ENCODE measurements at places on chromosomes 2 and 18.

- no peak for DNase-seq
These were observed 28.0 kb downstream of the ST6GAL2 start for GRCh38 chr2:106857882-106858478.

DNA sequence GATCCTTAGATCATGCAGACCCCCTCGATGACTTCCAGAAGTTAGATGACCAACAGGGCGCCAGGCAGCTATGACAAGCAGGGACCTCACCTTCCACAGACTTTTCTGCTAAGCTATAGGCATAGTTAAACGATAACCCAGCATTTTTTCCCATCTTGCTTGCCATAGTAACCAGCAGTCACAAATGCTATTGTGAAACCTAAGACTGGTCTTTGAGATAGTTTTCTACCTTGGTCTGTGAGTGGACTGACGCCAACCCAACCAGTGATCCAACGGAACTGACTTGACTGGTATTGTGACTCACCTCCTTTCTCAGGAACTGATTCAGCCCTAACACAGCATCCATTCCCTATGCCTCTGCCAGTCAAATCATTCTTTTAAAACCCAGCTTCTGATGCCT is 361.2 kb downstream of the LRRTM4 start:
- no peak for DNase-seq

DNA sequence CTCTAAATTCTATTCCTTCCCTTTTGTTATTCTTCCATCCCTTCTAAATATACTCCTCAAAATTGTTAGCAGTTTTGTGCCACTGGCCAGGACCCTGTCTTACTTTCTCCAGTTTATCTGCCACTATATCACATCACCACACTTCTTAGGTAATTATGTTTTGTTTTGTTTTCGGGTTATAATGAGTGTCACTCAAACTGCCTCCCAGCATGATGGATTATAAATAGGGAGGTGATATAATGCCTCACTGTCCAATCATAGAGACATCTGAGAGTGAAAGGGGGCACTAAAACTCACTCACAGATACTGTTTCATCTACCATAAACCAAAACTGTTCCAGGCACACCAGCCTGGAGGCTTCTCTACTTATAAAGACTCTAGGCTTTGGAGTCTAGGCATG is 3.5 kb downstream of the RSAD2 start:
- no peak for DNase-seq

DNA sequence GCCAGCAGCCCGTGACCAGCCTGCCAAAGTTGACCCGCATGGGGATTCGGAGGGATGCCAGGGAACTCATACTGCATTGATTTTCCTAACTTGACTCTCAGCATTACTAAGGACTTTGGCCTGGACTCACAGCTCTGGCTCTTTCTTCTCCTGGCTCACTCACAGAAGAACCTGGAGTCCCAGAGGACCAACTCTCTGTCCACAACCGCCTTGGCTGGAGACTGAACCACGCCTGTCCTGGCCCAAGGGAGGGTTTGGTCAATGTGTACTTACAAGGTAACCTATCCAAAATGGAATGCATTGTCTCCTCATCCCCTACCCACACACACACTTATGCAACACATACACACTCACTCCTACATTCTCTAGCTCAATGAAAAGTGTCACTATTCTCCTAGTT is 135.6 kb upstream of the KLHL29 start:
- DNase-seq, result no peak

DNA sequence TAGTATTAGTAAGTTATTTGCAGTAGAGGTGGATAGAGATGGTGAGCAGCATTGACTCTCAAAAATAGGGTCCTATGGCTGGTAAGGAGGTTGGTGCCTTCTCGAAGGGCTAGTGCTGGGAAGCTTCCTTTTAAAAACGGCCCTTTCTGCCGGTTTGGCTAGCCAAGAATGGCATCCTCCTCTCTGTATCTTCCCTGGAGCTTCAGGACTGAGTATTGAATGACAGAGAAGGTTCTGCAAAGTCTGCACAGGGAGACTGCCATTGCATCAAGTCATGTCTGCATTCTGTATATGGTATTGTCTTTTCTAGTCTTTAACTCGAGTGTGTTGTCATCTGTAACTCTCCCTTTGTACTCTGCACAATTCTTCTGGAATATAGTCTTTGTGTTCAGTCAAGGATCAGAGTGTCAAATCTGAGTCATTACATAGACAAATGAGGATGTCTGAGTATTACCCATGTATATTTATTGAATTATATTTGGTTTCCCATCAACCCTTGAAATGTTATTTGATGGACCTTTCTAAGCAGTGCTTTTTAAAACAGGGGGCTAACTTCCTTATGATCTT is 1.1 kb downstream of the LDLRAD4 start:
- DNase-seq, result no peak

DNA sequence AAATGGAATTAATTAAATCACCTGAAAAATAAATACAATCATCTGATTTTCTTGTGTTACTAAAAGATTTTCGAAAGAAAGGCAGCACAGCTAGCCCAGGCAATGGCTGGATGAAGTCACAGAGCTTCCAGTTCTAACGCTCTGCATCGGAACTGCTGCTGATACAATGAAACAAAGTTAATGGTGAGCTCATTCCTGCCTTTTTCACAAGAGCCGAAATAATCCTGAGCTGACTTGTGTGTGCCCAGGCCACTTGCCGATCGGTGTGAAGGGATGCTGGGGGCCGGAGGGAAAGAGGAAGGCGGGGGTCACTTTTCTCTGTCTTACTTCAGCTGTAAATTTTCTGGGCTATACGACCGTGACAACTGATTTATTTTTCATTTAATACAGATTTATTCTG is 149.5 kb downstream of the INO80D start:
- no peak for DNase-seq

- no peak for DNase-seq
These were observed 901 bp upstream of the MFSD6 start for GRCh38 chr2:190407246-190407661.

GRCh38 chr2:193965263-193965662 is 1691.8 kb upstream of the SLC39A10 start:
- DNase-seq, result no peak

DNA sequence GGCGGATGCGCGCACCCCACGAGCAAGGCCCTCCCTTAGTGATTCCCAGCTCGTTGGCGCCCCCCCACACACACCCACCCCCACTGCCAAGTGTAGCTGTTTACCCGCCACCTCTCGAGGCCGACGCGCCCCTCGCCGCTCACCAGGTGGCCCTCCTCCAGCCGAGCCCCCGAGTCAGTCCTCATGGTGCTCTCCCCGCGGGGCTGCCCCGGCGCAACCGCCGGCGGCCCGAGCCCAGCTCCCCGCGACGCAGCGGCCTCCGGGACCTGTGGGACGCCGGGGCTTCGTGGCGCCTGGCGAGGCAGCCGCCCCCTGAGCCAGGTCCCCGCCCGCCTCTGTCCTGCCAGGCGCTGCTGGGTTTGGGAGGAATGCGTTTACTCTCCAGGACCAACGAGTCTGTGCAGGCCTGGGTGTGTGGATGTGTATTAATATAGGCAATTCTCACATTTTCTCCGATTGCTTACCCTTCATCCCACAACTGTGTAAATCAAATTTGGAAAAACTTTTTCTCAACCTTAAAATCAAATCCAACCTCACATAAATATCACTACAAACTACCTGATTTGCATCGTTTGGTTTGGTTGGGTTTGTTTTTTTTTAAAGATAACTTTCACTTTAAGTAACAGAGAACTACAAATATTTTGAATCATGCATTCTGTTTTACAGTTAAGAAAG is at the start of gene TMEM237:
TMEM237 (minus strand) TSS at position 288 of the 675 bp plus-strand sequence; CDS start at position 185, 103 bp downstream.
- peak; percentile 71 for DNase-seq

GRCh38 chr2:30208453-30208852 is 22.9 kb upstream of the LBH start:
- DNase-seq, result peak; percentile 72

DNA sequence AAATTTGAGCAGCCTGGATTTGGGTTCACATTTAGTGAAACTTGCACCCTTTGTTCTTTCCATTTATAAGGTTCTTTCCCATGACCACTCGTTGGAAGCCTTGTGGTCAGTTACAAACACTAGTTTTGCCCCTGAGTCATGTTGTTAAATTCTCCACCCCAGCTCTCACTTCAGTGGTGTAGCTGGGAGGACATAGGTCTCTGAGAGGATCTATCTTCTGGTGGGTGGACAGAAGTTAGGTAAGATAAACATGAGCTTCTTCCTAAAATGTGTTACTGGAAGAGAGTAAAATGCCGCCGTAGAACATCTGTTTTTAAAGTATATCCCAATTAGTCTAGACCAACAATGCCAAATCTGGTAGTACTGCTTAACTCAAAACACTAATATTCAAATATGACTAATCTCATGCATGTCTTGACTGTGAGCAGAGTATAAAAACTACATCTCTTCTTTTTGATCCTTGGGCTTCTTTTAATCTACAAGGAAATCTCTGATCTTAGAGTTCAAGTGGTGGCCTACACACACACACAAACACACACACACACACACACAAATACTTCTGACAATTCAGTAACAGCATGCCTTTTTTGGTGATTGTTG is 162.6 kb upstream of the FN1 start:
- DNase-seq, result no peak

DNA sequence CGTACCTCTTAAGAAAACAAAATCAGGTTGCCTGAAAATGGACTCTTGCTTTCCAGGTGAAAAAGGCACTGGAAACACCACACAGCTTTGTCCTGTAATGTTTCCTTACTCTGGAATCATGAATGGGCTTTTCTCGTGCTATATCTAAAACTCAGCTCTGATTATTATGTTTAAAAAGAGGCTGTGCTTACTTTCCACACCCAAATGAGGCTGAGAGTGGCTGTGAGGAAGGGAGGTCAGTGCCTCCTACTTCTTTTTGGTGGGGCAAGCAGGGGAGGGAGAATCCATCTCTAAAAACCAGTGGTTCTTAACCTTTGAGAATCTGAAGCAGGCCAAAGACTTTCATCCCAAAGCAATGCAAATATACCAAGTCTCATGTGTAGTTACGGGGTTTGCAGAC is 148.6 kb downstream of the FAM210A start:
- no peak for DNase-seq

DNA sequence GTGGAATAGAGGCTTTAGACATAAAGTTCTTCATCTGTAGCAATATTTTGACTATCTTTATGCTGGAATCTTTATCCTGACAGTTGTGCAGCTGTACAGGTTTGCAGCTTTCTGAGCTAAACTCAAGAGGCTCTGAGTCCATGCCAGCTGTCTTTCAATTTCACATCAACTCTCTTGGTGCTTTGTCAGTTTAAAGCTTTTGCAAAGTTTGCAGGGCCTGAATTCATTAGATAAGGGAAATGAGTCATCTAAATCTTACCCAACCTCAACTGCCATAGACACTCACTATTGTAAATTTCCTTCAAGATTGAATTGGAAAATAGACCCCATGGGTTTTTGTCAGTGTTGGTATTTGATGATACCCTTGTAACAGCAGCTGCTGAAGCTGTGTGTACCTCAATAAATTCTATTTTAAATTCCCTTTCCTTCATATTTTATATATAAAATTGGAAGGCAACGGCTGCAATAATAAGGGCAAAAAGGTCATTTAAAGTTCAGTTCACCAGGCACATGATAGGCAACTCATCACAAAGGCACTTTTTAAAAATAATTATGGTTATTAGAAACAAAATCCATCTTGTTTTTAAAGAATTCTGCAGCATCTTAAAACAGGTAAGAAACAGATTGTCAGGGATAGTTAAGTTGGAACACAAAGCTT is 169.9 kb upstream of the SLC39A10 start:
- DNase-seq, result no peak

DNA sequence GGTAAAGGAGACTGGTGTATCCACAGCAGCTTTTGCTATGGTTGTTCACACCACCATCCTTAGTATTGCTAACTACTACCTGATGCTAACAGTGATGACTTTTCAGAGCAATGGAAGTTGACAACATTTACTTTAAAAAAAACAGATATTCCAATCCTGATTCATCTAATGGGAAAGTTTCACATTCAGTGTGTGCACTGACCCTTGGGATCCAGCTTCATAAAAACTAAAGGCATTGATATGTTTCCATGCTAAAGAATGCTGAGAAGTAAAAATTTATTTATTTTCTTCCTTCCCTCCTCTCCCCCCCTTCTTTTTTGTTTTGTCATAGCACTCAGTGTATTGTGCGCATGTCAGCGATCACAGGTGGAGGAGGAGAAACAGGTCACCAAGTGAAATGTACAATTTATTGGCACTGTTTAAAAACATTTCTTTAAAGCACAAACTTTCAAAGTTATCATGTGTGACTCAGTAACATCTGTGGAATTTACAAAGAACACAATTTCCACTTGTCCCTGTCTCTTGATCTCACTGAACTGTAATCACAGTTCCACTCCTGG is 229.9 kb downstream of the ALK start:
- DNase-seq, result no peak

- no peak for DNase-seq
These were observed at the start of gene SP100 for GRCh38 chr2:230416061-230416721. Gene SP100, plus strand, starts transcription at chr2:230416201. Its CDS starts 96 bp downstream, at chr2:230416297.

DNA sequence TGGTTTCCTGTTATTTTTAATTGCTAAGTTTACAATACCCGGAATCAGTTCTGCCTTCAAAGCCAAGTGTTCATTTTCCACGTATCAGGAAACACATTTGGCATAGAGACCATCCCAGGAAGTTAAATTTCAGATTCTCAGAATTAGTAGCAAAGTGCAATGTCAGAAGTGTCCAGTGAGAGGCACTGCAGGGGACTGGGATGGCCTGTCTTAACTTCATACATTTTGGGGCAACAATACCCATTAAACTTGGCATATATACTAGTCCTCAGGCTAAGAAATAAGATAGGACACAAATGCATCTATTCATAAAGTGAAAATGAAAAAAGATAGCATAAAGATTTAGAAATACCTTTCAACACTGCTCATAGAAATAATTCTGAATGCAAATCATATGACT is 1.5 kb upstream of the IL1RL2 start:
- no peak for DNase-seq

DNA sequence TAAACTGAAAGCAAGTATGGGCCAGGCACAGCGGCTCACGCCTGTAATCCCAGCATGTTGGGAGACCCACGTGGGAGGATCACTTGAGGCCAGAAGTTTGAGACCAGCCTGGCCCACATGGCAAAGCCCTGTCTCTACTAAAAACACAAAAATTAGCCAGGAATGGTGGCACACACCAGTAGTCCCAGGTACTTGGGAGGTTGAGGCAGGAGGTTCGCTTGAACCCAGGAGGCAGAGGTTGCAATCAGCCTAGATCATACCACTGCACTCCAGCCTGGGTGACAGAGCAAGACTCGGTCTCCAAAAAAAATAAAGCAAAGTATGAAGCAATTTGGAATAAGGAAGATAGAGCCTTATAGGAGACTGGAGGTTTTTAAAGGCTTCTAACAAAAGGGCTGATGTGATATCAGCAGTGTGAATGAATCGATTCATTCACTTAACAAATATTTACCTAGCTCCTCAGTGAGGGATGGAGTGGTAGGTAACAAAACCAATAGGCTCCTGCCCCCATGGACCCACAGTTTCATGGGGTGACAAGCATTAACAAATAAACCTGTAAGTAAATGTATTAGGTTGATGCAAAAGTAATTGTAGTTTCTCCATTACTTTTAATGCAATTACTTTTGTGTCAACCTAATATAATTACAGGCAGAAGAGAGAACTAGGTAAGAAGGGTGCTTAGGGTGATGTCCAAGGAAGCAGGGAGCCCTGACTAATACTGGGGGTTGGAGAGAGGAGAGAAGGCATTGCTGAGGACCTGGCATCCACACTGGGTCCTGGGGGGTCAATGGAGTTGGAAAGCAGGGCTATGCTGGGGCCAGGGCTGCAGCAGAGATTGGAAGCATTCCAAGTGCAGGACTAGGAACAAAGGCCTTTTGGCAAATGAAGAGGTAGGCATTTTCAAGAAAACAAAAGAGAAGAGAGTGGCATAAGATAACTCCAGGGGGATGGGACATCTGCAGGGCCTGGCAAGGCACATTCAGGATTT is 195.4 kb upstream of the ARL4C start:
- no peak for DNase-seq

GRCh38 chr2:149858216-149858615 is 270.6 kb upstream of the MMADHC start:
- no peak for DNase-seq

All from retina (tissue), 1 donor.